B cell (primary cell): ENCODE measurements at places on chromosomes 7 and 10. TPM values are rescaled to one million over a fixed set of nuclear protein-coding genes. Genes with fewer than 3 reads are reported as not detected.

GRCh38 chr7:127417346-127417745, 24.8 kb upstream of the ZNF800 start:
- peaks cover 62% of the 10 kb centered on the region for H3K4me1 ChIP-seq
- no peak overlapping the region for H3K4me3 ChIP-seq
- no peaks in the 10 kb centered on the region for H3K36me3 ChIP-seq

- no peaks in the 10 kb centered on the region for H3K27me3 ChIP-seq
- no peaks in the 10 kb centered on the region for H3K4me1 ChIP-seq
- no peak for DNase-seq
These were observed 33.8 kb upstream of the ITGB8 start for GRCh38 chr7:20296901-20297300.

Gene ITIH5
- total RNA-seq, result not detected in 2 replicates

DNA sequence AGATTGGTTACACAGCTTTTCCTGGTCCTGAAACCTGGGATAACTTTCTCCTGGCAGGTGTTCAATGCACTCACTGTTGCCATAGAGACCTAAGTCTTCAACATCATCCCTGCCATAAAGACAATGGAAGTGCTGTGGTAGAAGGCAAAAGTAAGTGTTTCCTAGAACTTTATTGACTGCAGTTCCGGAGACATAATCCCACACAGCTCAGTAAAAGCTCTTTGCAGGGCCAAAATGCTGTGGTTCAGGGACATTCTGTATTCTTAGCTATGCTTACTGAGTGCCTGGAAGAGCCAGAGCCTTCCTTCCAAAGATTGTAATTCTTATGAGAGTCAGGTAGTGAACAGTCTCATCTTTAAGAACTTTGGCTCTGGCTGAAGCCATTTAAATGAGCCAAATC, 5.3 kb downstream of the WIPF3 start:
- H3K4me1 ChIP-seq, result peaks cover 4% of the 10 kb centered on the region
- no peaks in the 10 kb centered on the region for H3K36me3 ChIP-seq
- no peak for DNase-seq
- H3K27ac ChIP-seq, result no peak overlapping the region

DNA sequence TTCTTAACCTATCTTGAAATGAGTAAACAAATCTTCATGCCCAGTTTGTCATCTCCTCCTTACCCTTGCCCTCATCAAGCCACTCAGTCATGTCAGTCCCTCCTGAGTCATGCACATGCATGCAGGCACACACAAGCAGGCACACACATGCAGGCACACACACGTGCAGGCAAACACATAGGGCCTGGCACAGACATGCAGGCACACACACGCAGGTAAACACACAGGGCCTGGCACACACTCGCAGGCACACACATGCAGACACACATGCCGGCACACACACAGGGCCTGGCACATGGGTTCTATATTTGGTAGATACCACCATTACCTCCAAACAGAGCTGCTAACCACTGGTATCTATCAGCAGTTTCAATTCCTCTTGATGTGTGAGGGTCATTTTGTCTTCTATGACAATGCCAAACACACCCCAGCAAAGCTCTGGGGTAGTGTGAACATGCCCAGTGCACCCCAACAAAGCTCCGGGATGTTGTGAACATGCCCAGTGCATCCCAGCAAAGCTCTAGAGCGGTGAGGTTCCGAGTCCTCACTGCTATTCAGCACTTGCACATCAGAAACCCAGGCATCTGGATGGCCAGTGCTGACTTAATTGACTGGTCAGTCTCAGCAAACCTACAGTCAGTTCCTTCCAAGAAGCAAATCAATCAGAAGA, 563.8 kb downstream of the PTPRN2 start:
- no peak overlapping the region for H3K27ac ChIP-seq
- no peaks in the 10 kb centered on the region for H3K36me3 ChIP-seq
- no peaks in the 10 kb centered on the region for H3K27me3 ChIP-seq
- DNase-seq, result no peak
- H3K4me3 ChIP-seq, result no peak overlapping the region

GRCh38 chr7:21261627-21262594, 166.0 kb upstream of the SP4 start:
- H3K27ac ChIP-seq, result peak overlapping the region; percentile 28
- H3K27me3 ChIP-seq, result no peaks in the 10 kb centered on the region
- peak; percentile 73 for DNase-seq

- no peaks in the 10 kb centered on the region for H3K36me3 ChIP-seq
- no peak for DNase-seq
- H3K4me1 ChIP-seq, result peaks cover 21% of the 10 kb centered on the region
- H3K27ac ChIP-seq, result no peak overlapping the region
- H3K4me3 ChIP-seq, result peak overlapping the region; percentile 20
These were observed 987 bp downstream of the INA start for GRCh38 chr10:103277713-103278536.

DNA sequence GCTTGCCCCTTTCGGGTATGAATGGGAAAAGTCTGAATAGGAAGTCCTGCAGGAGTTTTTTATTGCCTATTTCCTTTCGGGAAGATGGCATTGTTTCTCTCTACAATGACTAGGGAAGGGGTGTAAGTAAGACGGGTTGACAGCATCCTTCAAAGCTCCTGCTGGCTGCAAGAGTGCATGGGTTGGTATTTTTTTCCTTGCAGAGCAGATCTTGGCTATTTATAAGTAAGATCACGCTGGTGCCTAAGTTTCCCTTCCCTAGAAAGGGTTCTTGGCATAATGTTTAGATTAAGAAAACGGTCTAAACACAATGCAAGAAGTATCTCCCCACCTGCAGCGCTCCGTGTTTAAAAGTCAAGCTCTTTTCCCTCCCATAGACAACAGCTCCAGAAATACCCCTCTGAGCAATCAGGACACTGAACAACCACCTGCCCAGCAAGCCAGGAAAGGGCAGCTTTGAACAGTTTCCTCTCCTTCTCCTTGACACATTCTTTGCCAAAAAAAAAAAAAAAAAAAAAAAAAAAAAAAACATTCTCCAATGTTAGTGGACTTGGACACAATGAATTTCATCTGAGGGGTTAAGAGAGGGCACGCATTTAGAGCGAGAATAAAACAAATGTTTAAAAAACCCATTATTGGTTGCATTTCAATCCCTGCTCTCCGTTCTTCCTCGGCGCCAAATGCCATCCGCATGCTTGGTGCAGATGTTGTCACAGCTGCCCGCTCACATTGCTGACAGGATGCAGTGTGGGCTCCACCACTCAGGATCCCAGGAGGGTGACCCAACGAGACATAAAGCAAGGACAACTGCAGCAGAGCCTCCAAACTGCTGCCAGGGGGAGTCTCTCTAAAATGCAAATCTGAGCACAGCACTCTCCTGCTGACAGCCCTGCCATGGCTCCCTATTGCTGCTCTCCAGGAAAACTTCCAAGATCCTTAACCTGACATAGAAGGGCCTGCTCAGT, 427.4 kb upstream of the MGMT start:
- H3K4me3 ChIP-seq, result no peak overlapping the region
- DNase-seq, result no peak
- no peak overlapping the region for H3K27ac ChIP-seq

Gene SLIT1
- total RNA-seq, result 0.29 and 0.49 TPM in 2 replicates

Gene CCDC136
- total RNA-seq, result 12.4 and 13.9 TPM in 2 replicates

Gene ODAD2
- total RNA-seq, result not detected in 2 replicates

GRCh38 chr10:80465839-80466590, 11.9 kb downstream of the TSPAN14 start:
- H3K27ac ChIP-seq, result peak overlapping the region; percentile 47
- H3K4me1 ChIP-seq, result peaks cover 75% of the 10 kb centered on the region
- no peak overlapping the region for H3K4me3 ChIP-seq
- no peaks in the 10 kb centered on the region for H3K36me3 ChIP-seq
- no peaks in the 10 kb centered on the region for H3K27me3 ChIP-seq
- peak; percentile 39 for DNase-seq
